ENCODE measurements at places on chromosomes 12 and 14.

DNA sequence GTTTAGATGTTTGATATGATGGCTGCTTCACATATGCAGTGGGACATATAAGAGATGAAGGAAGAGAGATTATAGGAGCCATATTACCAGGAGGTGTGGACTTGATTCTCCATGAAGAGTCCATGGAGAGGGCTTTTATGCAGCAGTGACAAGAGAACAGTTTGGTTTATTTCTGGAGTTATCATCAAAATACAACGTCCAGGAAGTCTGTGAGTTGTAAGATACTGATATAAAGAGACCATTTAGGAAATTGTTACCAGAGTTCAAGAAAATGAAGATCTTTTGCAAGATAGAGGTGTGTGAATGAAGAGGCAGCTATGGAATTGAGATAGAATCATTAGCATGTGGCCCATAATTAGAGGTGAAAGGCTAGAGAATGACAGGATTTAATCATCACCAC, 431.7 kb downstream of the NPAS3 start:
- DNase-seq: no peak

GRCh38 chr12:130832561-130833209, 6.4 kb downstream of the STX2 start:
- DNase-seq: peak; percentile 68

- DNase-seq: no peak
Measured at GRCh38 chr14:57245941-57246340, 22.8 kb downstream of the EXOC5 start.

DNA sequence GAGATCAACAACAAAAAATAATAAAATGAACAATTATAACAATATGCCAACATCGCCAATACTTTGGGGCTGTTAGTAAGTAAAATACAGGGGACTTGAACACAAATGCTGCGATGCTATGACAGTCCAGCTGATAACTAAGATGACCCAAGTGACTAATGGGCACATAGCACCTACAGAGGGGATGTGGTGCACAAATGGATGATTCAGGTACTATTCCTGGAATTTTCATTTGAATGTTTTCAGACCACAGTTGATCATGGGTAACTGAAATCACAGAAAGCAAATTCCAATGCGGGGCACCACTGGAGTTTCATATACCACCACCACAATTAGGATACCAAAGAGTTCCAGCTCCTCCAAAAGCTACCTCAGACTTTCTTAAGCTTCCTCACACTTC, 82.9 kb downstream of the RCOR1 start:
- DNase-seq: no peak

DNA sequence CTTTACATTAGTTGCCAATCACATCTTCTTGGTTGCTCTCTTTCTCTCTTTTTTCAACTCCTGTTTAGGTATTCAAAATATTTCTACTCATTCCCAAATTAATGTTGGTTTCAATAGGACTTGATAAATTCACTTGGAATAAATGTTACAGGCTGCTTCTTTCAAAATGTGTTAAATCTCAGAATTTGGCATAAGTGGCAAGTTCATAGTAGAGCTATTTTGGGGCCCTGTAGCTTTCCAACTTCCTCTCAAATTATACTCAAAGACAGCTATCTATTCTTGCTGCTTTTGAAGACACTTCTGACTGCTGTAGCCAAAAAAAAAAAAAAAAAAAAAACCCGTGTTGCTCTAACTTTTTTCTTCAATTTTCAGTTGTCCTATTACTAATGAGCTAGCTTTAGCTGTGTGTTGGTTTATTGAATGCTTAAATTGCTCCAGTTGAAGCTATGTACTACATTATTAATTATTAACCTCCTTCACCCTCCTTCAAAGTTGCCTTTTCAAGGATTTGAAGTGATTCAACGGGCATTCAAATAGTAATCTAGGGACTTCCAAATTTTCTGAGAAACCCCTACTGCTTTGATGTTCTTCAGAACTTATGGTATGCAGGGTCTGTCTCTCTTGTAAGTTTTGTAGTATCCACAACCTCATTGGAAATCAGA, 554.6 kb upstream of the FLRT2 start:
- DNase-seq: no peak

GRCh38 chr12:117360222-117360550, 1.2 kb downstream of the NOS1 start:
- no peak for DNase-seq

GRCh38 chr14:104321088-104321801, 182.9 kb downstream of the KIF26A start:
- DNase-seq: no peak

DNA sequence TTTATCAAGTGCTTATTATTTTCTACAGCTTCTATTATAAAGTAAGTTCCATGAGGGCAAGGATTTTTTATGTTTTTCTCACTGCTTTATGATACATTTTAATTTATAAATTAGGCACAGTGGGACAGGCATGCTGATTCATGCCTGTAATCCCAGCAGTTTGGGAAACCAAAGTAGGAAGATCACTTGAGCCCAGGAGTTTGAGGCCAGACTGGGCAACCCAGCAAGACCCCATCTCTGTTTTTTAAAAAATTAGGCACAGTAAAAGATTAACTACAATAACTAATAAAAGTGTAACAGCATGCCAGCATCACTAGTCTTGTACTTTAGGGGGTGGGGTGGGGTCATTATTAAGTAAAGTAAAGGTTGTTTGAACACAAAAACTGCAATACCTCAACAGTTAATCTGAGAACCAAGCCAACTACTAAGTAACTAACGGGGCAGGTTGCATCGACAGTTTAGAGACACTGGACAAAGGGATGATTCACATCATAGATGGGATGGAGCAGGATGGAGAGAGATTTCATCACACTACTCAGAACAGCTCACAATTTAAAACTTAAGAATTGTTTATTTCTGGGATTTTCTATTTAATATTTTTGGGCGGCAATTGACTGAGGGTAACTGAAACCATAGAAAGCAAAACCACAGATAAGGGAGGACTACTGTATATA, 119.5 kb downstream of the PLEKHA5 start:
- DNase-seq: no peak

- DNase-seq: no peak
Measured at GRCh38 chr14:78637489-78637888, 467.3 kb downstream of the NRXN3 start.

- peak; percentile 87 for DNase-seq
Measured at GRCh38 chr14:72516936-72517700, 376.8 kb downstream of the DPF3 start.

- DNase-seq: no peak
Measured at GRCh38 chr12:981176-981828, 9.7 kb upstream of the ERC1 start.

- peak; percentile 8 for DNase-seq
Measured at GRCh38 chr14:79544698-79545070, 666.6 kb downstream of the DIO2 start.

DNA sequence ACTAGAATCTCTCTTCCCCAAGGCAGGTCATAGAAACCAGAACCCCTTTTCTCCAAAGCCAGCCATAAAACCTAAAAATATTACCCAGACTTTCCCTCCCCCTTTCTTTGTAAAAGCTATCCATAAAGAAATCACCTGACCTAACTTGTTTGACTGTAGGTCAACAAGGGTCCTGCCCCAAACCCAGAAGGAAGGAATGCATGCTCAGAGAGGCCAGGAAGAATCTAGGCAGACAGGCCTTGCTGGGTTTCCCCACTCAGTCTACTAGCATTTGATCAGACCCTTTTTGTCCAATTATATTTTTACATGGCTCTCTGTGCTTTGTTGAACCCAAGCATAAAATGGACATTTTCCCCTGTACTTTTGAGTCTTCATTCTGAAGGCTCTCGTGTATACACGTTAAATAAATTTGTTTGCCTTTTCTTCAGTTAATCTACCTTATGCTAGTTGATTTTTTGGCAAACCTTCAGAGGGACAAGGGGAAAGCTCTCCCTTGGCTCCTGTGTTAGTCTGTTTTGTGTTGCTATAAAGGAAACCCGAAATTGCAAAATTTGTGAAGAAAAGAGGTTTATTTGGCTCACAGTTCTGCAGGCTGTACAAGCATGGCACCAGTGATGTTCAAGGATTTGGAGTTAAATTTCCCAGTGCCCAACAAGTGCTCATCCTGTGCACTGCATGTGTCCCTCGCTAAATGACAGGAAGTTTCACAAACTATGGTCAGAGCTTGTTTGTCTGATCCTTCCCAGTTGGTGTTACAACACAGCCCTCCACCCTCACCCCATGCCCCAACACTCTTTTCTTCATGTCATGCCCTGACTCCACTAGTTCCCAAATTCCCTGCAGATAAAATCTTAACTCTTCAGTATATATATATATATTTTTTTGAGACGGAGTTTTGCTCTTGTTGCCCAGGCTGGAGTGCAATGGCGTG, 14.2 kb upstream of the RASSF3 start:
- DNase-seq: no peak

DNA sequence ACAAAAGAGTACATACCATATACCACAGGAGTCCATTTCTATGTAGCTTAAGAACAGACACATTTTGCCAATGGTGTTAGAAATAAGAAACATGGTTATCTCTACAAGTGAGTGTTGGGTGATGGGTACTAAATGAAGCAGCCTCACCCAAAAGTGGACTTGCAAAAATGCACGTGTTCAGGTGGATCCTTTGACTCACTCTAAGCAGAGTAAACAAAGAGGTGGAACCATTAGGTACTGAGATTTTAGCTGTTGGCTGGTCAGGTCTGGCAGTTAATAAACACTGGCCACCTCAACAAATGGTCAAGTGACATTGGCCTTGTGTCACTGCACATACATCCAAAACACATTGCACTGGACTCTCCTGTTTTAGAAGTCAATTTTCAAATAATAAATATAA, 27.6 kb downstream of the EVL start:
- no peak for DNase-seq

DNA sequence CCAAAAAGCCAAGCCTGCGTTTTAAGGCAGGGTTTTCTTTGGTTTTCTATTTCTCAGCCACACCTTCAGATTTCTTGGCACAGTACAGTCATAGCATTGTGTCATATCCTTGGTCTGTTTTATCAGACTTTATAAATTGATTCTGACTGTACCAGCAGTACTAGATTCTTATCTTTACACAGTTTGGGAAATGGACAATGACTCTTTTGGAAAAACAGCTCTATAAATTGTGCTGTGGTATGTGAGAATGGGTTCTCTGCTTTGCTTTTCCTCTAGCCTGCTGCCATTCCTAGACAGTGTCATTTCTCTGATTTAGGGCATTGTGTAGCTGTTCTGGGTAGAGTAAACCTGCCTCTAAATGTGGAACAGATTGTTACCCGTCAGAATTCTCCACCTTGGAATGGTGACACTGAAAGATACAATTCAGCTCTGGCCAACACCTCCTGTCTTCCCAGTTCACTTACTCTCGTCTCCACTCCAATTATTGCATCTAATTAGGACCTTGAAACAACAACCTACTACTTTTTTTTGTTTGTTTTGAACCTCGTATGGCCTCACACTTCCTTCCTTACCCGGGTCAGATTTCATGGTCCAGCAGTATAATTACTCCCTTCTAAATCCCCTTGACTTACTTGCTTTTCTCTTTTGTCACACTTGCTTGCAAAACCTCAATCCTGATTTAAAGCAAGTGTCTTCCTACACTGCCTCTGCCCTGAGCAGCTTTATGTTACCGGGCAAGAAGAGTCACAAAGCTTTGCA, 226.3 kb downstream of the ERC1 start:
- DNase-seq: no peak

- no peak for DNase-seq
Measured at GRCh38 chr12:50149311-50149710, 17.9 kb downstream of the CERS5 start.

DNA sequence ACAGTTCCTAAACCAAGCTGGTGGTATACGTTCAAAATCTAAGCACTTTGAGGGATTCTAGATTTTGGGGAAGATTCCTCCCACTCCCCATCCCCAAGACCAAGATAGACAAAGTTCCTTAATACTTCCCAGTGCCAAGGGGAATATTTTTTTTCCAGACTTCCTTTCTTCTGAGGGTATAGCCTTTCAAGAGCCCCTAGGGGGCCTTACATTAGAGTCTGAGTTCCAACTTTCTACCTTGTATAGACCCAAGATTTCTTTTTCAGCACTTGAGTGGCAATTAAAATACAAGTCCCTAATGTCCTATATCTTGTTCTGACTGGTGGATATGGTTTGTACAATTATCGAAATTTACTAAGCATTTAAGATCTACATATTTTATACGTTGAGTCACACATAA, 28.7 kb upstream of the SOS2 start:
- no peak for DNase-seq

GRCh38 chr14:102213470-102213869, 73.8 kb downstream of the WDR20 start:
- DNase-seq: no peak

DNA sequence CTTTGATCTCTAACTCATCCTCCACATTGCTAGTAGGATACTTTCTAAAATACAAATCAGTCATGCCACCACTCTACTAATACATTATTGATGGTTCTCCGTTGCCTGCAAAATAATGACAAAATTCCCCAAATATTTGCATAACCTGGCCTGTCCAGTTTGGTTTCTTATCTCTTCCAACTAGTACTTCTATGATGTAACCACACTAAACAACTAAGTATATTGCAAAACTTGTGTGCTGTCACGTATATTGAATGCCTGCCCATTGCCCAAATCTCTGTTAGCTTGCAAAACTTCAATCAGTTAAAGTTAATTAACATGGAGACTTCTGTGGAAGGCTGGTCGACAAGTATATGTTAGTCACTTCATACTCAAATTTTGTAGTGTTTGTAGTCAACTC, 6.5 kb downstream of the OR6C74 start:
- DNase-seq: no peak

- DNase-seq: no peak
Measured at GRCh38 chr12:29690728-29691127, 93.0 kb downstream of the TMTC1 start.

All from Ammon's horn (tissue), 1 donor.